ENCODE measurements at places on chromosomes 11 and 22. TPM values are rescaled to one million over a fixed set of nuclear protein-coding genes. Genes with fewer than 3 reads are reported as not detected.

GRCh38 chr22:37906364-37907008 lies 389 bp downstream of the MICALL1 start:
- DNase-seq: no peak

DNA sequence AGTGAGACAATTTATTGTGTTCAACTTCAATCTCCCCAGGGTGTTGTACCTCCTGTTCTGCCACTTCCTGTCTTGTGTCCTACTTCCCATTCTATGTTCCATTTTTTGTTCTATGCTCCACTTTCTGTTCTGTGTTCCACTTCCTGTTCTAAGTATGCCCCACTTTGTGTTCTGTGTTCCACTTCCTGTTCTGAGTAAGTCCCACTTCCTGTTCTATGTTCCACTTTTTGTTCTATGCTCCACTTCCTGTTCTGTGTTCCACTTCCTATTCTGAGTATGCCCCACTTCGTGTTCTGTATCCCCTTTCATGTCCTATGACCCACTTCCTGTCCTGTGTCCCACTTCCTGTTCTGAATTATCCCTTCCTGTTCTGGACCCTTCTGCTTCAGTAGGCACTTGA lies 732.7 kb downstream of the TBC1D22A start:
- no peak for DNase-seq

- DNase-seq: no peak
These were observed 18.1 kb upstream of the BDNF start for GRCh38 chr11:27718346-27718862.

DNA sequence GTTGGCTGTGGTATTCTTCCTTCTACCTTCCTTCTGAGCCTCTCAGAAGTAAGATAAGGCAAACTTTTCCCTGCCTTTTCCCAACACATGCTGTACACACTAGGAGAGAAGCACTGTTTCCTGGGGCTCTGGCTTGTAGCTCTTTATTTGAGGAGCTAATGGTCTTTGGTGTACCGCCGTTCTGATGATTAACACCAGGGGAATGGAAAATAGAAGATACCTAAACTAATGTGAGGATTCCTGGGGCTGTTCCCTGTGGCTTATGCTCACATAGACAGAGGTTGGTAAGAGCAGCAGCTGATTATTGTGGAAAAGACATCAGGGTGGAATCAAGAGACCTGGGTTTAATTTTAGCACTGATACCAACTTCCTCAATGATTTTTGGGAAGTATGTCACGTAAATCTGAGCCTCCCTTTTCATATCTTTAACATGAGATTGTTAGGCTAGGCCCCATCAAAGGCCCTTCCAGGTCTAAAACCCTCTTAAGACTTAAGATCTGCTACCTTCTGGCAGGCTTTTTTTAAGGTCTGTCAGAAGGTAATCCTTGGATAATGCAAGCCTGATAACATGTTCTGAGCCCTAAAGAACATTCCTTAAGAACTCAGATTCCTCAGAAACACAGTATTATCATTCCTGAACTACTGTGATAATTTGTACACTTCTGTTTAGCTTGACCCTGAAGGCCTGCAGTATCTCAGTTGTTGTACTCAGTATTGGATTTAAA lies 24.8 kb upstream of the RCE1 start:
- DNase-seq: no peak

Gene PNPLA3
- 2.8 TPM for total RNA-seq

Gene CARNS1
- total RNA-seq: not detected
